ENCODE measurements at places on chromosomes 7 and 10.
A peak's percentile ranks its signal among the peaks of the same experiment; 100 is the strongest.

DNA sequence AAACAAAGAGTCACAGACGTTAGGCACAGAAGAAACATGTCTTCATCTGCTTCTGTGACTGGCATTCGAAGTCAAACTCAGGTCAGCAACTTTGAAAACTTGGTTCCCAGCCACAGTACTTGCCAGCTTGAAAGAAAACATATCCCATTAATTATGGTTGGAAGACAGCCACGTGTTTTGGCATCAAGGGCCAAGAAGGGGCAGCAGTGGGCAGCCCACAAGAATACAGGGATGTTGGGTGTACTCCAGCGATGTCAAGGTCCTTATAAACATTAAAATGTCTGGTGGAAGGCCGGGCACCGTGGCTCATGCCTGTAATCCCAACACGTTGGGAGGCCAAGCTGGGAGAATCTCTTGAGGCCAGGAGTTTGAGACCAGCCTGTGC lies 29.5 kb downstream of the JCAD start:
- DNase-seq = no peak

DNA sequence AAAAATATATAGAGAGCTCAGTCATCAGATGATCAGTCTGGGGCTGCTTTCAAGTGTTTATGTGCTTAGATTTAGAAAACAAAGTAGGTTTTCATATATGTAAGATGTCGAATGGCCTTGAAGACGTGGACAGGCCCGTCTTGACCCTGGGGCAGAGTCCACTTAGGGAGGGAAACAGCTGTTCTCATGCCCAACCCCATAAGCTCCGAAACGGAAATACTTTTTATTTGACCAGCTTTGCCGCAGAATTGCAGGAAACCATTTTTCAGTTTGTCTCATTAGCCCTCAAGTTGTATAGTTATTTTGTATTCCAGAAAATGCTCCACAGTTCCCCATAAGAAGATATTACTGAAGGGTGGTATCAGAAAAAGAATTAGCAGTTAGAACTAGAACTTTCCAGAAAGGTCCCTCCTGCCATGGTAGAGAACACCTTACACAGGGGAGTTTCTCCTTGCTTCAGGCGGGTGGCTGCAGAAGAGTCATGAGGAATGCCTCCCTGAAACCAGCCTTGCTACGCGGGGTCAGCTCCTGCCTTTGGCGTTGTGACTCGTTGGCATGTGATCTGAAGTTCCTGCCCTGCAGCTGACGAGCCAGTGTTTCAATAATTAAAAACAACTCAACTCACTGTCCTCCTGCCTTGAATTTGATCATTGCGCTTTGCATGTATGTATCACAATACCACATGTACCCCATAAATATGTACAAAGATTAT lies 192.7 kb downstream of the CELF2 start:
- DNase-seq = no peak

DNA sequence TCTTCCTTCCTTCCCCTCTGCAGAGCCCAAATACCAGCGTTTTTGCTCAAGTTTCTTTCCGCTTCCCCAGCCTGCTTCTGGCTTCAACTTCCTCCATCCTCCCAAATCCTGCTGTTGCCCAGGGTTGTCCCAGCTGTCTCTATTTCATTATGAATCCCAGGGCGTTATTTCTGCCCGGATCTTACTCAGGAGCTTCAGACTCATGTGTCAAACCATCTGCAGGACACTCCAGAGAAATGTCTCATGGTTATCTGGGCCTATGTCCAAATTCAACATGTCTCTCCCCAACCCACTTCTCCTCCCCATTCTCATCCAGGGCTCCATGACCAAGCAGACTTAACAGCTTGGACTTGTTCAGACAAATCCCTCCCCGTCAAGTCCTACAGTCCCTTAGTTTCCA lies 15.6 kb downstream of the ARHGAP22 start:
- no peak for DNase-seq

DNA sequence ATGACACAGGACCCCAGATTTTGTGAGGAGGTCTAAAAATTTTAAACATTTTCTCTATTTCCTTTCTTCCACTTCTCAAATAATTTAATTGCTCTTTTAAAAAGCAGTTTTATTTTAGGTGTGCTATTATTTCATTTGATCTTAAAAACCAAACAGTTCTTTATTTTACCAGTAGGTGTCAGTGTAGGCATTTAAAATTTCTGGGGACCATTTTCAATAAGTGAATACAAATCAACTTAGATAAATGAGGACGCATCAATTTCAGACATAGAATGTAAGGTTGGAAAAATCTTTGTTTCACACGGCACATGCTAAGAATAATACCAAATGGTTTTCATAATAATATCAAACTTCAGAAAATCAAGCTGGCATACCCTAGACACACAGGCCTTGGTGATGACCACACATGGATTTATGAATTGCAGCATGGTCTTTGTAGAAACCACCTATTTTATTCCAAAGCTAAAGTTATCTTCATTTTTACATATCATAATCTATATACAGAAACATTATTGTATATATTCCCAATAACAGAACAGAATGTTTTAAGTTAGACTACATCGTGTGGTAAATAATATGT lies 127.6 kb upstream of the SLC26A5 start:
- no peak for DNase-seq

DNA sequence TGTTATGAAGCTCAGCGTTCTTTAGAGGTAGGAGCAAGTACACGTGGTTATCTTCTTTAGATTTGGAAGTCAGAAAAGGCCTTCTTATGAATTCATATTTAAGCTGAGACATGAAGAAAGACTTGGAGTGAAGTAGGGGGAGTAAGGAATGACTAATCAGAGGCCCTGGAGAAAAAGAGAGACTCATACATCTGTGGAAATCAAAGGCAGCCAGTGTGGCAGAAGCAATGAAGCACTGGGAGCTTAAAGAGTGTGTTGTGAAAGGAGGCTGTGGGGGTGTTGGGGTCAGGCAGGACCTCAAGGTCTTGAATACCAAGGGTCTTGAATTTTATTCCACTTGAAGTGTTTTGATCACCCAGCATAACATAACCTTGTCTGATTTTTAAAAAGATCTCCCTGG lies 35.7 kb upstream of the FGL2 start:
- no peak for DNase-seq

- DNase-seq = no peak
These were observed 2.0 kb upstream of the GTPBP4 start for GRCh38 chr10:986137-986825.

- no peak for DNase-seq
These were observed 13.1 kb upstream of the SAMD9L start for GRCh38 chr7:93161181-93161762.

GRCh38 chr7:151341357-151342101 lies at the start of gene NUB1:
TSS of gene NUB1 (plus strand) at chr7:151341812. CDS start at chr7:151345350, 3,538 bp downstream.
- peak; percentile 89 for DNase-seq

- no peak for DNase-seq
These were observed 137.8 kb downstream of the SPAG6 start for GRCh38 chr10:22483132-22483531.

DNA sequence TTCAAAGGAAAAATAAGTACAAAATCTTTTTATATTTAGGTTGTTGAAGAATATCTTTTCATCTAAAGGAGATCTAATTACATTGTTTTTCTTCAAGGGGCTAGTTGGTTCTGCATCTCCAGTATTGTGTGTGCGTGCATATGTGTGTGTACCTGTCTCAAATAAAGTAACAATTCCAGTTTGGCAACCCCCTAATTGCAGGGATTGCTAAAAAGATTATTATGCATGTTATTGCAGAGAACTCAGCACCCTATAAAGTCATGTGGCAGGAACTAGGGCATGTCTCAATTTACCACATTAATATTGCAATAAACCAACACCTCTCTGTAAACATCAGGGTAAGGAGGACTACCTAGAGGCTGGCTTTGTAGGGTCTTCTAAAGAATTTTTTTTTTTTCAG lies 37.0 kb downstream of the MRPS33 start:
- DNase-seq = no peak

DNA sequence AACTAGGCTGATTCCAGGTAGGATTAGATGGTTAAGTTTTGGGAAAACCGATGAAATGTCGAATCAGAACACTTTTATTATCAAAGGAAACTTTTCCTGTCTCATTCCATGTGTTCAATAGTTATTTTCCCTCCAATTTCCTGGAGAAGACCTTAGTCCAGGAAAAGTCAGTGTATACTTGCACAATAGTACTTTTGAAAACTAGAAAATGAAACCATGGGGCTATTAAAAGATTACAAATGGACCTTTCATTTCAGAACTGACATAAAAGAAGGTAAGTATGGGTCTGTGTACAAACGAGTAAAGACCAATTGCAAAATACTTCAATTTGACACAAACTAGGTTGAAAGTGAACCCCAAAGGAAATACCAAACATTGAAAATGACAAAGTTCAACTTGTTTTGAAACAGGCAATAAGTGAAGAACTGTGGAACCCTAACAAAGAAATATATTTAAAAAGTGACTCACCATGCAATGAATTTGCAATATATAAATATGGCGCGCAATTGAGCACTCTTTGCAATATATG lies 2.1 kb downstream of the AVPI1 start:
- DNase-seq = no peak

DNA sequence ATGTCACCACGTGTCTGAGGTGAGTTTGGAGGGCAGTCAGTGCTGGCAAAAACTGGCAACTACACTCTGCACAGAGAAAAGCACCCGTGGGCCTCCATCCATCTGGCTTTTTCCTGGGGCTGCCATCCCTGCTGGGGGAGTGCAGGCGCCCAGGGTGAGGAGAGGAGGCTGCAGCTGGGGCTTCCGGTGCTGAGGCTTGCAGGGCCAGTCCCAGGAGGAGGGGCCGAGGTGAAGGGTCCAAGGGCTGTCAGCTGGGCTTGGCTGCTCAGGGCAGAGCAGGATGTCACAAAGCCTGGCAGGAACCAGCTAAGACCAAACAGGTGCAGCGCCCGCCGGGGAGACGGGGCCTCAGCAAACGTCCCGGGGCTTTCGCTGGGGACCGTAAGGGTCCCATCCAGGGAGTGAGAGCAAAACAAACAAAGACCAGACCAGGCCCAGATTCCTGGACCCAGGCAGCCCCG lies 77.2 kb downstream of the CFAP46 start:
- no peak for DNase-seq

DNA sequence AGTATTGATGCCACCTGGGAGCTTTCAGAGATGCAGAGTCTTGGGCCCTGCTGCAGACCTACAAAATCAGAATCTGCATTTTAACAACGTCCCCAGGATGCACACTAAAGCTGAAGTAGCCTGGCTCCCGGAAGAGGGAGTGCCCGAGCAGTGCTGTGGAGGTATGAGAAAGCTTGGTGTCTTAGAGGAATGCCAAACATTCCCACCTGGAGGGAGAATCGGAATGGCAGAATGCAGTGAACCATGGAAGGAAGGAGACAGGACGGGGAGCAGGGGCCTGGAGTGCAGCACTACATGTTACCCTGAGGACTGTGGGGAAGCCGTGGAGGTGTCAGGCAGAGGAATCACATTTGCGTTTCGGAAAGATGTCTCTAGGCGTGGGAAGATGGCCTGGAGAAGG lies 90.9 kb downstream of the AOAH start:
- no peak for DNase-seq

DNA sequence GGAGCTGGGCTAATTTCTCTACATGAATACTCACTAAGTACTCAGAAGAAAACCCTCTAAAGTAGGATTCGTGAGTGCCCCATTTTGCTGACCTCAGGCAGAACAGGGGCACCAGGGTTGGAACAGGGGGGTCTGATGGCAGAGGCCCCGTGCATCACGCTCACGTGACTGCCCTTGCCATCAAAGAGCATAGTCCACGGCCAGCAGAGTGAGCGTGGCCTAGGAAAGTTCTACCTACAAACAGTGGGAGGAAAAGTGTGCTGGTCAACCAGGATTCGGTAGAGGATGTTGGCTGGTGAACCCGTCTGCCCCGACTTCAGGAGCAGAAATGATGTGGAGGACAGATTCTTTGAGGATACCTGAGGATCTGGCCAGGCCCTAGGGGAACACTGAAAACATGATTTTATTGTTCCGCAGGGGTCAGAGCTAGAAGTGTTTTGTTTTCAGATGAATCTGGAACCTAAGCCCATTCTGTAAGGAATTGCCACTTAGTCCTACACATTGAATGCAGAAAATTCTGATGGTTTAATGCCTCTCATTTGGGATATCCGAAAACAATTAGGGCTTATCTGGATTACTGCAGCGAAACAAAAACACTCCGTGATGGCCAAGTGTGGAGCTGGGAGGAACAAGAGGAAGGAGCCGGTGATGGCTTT lies 138.8 kb upstream of the SHH start:
- no peak for DNase-seq

DNA sequence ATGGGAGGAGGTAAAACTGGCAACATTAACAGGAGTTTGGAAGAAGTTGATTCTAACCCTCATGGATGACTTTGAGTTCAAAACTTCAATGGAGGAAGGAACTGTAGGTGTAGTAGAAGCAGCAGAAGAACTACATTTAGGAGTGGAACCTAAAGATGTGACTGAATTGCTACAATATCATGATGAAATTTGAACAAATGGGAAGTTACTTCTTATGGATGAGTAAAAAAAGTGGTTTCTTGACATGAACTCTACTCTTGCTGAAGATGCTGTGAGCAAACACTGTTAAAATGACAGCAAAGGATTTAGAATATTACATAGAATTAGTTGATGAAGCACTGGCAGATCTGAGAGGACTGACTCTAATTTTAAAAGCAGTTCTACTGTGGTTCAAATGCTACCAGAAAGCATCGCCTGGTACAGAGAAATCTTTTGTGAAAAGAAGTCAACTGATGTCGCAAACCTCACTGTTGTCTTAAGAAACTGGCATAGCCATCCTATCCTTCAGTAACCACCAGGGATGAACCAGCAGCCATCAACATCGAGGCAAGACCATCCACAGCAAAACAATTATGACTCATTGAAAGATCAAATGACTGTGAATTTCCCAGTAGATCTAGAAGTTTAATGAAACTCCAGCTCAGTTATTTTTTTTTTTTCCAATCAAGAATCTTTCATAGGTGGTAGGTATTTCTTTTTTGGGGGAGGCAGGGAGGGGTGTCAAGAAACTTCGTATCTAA lies 20.8 kb downstream of the BRAF start:
- no peak for DNase-seq

DNA sequence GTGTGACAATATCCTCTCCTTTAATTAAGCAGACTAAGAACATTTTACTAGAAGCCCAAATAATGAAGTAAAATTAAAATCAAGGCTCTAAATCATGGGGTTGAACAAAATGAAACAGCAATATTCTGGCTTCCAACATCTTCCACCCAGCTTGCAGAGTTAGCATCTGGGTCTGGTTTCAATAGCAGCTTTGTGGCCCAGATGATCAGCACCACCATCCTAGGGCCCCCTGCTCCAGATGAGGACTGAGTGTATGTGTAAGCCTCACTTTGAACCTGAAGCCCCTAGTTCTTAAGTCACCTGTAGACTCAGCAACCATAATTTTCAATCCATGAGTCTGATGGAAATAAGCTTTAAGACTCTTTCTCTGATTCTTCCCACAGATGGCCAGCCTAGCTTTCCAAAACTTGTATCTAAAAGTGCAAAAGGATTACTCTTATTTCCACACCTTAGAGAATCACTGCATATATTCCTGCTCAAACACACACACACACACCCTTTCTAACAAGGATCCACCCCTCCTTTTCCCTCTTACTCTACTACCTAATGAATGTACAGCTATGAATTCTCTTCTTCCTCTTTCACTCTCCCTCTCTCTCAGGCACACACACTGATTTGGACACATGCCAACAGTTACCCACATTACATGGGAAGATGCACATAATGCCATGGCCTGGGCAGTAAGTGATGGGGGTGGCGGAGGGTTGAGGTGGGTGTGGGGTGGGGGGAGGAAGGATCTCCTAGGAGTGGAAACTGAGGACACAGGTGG lies 3.5 kb downstream of the DENND11 start:
- DNase-seq = no peak

- peak; percentile 8 for DNase-seq
These were observed 80.7 kb downstream of the GCC1 start for GRCh38 chr7:127504715-127505114.

GRCh38 chr7:112881-113280 lies 79.5 kb upstream of the FAM20C start:
- DNase-seq = no peak
